IMR-90 (cell line): ENCODE measurements at places on chromosomes 5 and 9.

- DNase-seq, result peak; percentile 6
These were observed 526 bp downstream of the CLIC3 start for GRCh38 chr9:136995772-136996311.

DNA sequence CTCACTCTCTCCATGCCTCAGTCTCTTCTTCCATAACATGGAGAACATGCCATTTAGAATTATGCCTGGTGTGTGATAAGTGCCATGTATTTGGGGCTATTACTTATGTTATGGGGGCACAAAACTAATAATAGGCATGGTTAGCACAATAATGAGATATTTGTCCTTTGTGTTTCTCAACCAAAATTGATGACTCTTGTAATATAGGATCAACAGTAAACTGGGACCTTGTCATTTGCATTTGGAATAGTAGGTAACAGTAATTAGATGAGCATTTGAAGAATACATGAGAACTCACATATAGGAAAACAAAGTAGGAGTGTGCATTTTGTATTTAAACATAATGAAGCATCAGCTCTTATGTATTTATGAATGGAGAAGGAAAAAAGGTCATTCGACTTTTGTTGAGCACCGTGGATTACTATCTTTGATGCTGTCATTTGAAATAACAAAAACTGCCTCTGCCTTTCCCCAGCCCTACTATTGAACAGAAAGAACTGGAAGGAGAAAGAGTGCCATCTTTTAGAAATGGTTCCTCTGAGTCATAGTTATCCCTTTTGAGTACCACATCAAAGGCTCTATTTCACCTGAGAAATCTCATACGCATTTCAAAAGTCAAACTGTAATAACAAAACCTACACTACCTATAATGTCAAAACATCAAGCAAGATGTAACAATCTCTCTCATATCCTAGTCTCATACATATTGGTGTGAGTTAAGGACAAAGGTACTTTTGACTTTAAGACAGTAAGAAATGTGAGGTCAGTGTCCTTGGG, 655.2 kb downstream of the PDE4D start:
- no peak for DNase-seq

GRCh38 chr5:170634256-170634990, 130.6 kb downstream of the KCNIP1 start:
- DNase-seq, result no peak

DNA sequence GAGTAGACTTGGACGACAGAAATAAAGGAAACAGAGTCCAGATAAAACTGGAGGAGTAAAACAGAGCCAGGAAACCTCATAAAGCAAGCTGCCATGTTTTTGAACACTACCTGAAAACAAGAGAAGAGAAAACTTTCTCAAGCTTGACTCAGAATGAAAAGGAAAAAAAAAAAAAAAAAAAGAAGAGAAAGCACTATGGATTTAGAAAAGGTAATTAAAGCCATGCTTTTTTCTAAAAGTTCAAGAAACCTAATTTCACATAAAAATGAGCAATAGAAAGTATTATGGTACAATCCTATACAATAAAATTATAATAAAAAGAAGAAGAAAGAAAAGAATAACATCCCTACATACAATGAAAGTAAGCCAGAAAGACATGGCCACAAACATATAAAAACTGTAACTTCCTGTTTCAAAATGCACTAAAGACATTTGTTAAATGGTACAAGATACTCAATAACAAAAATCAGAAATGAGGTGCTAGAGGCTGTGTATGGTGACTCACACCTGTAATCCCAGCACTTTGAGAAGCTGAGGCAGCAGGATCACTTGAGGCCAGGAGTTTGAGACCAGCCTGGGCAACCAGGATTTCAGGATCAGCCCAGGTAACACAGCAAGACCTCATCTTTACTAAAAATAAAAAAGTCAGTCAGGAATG, 129.5 kb downstream of the SIL1 start:
- no peak for DNase-seq

DNA sequence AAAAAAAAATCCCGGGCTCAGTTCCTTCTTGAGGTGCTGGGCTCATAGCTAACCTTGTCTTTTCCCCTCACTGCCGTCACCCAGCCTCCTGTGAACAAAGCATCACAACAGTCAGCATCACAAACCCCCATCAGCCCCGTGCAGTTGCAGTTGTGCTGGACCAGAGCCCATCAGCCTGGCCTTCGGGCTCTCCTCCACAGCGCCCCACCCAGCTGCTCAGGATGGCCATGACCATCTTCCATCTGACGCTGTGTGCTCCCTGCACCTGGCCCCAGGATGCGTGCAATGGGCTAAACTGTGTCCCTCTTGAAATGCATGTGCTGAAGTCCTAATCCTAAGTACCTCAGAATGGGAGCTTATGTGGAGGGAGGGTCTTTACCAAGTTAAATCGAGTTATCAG, 48.1 kb downstream of the NSUN2 start:
- DNase-seq, result no peak

DNA sequence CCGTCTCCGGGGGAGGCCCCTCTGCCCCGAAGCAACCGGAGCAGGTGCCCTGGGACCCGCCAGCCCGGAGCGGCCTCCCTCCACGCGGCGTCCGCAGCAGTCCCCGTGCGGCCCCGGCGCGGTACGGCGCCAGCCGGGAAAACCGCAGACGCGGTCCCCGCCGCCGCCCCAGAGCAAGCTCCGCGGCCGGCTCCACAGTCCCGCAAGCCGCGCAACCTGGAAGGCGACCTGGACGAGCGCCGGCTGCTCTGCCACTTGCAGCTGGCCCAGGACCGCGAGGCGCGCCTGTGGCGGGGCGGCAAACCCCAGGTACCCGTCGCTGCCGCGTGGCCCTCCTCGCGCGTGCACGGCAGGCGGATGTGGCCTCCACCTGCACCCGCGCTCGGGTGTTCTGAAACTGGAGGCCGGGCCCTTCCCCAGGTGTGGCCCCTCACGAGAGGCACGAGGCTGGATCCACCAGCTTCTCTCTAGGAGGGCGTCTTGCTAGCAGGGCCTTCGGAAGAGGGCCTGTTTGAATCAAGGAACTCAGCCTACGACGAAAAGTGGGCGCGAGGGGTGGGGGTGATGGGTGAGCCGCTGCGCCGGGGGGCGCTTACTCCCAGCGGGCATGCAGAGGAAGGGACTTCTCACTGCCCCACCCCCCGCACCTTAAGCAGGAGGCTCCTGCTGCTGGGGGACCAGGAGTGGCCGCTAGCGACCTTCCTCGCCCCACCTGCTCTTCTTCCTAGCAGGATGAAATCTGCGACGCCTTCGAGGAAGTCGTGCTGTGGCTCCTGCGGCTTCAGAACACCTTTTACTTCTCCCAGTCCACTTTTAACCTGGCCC, 602 bp downstream of the CCNI2 start:
- no peak for DNase-seq

GRCh38 chr9:134191455-134192209, 27.3 kb upstream of the RNU6ATAC start:
- no peak for DNase-seq

GRCh38 chr5:82719368-82719767, 357.8 kb downstream of the TMEM167A start:
- DNase-seq, result peak; percentile 2

- DNase-seq, result no peak
These were observed 18.7 kb upstream of the NEURL1B start for GRCh38 chr5:172622091-172623046.

DNA sequence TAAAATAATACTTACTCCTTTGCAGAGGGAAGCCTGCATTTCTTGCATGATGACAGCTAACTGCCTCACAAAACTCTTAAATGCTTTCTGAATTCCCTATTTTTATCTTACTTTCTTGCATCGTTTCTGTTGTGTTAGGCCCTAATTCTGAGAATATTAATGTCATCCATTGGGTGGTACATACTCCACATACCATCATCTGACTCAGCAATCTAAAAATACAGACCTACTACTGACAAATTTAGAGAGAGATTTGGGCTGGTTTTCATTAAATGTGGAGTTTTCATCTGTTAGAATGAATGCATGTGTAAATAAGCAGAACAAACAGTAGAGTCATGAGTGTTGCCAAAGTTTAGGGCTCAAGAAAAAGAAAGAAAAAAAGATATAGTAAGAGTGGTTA, 26.5 kb upstream of the KCNN2 start:
- DNase-seq, result peak; percentile 52

DNA sequence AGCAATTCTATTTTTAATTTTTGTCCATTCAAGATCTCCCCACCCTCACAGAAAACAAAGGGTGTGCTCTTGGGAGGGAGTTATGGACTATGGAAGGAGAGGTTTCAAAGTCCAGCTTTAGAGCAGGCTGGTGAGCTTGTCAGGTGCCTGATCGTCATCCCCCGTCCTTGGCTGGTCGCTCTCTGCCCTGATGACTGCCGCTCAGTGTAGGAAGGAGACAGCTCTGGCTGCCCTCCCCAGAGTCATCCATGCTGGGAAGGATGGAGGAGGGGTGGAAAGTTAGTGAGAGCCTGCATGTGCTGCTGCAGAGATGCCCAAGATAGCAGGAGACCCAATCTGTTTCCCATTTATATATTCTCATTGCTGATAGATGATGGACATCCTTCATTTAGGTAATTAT, 96.6 kb downstream of the NLN start:
- no peak for DNase-seq

- DNase-seq, result no peak
These were observed 97.8 kb downstream of the MAST4 start for GRCh38 chr5:66694036-66694435.

GRCh38 chr5:78574131-78574673, 74.4 kb downstream of the LHFPL2 start:
- DNase-seq, result no peak

DNA sequence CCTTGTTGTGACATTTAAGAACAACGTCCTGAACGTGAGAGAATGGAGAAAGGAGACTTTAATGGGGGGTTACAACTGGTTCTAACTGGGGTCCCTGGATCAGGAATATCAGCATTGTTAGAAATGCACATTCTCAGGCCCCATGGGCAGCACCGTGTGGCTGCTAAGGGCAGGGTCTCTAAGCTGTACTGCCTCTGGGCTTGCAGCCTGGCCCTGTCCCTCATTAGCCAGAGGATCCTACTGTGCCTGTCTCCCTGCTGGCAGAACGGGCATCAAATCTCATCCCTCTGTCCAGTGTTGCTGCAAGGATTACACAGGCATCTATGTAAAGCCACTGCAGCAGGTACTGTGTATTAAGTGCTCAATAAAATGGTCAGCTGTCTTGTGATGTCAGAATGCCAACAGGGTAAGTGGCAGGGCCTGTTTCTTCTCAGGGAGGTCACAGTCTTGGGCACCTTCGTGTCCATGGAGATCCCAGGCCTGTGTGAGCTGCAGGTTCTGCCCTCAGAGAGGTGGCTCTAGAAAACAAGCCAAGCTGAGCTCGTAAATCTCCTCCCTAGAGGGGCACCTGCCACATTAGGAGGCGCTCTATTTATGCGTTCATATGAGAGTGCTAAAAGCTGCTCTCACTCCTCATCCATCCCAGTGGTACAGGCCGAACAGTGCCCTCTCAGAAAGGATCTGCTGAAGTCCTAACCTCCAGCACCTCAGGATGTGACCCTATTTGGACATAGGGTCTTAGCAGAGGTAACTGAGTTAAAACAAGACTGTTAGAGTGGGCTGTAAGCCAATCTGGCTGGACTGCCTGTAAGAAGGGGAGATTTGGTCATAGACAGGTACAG, 210.5 kb downstream of the GADD45G start:
- DNase-seq, result no peak

GRCh38 chr5:157561110-157561509, 14.5 kb downstream of the ADAM19 start:
- DNase-seq, result no peak

DNA sequence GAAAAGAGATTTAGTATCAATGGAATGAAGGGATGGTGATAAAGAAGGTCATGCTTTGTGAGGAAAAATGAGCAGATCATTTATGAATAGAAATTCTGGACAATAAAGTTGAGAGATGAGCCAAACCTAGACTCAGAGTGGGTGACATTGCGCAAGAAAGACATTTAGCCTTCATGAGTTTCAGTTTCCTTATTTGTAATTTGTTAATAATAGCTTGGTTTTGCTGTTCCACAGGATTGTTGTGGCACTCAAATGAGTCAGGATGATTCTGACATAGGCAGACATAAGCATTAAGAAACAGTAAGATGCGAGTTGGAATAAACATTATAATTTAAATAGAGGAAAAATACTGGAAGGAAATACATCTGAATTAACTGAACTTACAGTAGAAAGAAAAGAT, 34.8 kb downstream of the ITGA2 start:
- peak; percentile 95 for DNase-seq

DNA sequence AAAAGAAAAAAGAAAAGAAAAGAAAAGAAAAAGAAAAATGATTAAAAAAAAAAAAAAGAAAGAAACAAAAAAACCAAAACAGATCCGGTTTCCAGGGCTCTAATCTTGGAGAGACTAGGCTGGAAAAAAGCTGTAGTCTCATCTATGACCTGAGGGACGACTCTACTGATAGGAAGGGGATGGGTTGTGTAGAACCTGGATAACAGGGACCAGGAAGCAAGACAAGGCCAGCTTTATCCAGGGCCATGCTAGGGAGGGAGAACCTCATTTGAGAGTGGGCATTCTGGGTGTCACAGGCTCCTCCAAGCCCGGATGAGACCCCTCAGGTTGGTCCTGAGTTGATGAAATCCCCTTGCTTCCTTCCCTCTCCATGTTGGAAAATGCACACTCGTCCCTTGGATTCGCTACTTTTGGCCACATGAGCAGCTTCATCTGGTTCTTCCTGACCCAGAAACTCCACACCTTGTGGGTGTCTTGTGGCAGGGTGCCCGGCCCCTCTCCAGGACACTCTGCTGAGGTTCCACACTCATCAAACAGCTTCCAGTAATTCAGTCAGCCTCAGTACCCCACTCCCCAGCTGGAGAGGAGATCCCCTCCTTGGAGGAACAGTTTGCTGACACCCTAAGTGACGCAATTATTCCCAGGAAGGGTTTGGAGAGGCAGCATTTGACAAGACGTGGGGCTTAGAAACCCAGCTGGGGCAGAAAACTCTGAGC, 71.1 kb upstream of the LHFPL2 start:
- DNase-seq, result no peak

- no peak for DNase-seq
These were observed 78.0 kb downstream of the APBA1 start for GRCh38 chr9:69594180-69594579.

DNA sequence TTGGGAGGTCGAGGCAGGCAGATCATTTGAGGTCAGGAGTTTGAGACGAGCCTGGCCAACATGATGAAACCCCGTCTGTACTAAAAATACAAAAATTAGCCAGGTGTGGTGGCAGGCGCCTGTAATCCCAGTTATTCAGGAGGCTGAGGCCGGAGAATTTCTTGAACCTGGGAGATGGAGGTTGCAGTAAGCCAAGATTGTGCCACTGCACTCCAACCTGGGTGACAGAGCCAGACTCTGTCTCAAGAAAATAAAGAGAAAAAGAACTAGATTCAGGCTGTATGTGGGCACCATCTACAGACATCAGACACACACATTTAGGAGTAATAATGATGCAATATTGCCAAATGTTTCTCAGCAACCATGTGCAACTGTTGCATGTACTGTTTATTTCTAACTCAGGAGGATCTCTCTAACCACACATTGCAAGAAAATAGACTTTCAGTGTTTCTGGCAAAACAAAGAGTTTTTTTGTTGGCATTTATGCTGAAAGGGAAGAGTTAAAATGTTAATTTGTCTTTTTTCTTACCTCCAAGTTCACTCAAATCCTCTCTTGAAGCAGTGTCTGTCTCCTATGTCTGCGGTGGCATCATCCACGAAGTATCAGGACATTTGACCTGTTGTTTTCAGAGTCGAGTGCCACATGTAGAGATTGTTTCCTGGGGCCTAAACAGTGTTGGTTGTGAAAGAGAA, 5.1 kb upstream of the ORM1 start:
- peak; percentile 85 for DNase-seq

GRCh38 chr9:30744871-30745270, 1639.6 kb upstream of the ACO1 start:
- DNase-seq, result no peak

GRCh38 chr5:36654564-36654963, 48.2 kb downstream of the SLC1A3 start:
- DNase-seq, result no peak

GRCh38 chr5:159539678-159540077, 209.4 kb upstream of the IL12B start:
- DNase-seq, result no peak
